ENCODE measurements at places on chromosomes 5 and 9.
A peak's percentile ranks its signal among the peaks of the same experiment; 100 is the strongest.

DNA sequence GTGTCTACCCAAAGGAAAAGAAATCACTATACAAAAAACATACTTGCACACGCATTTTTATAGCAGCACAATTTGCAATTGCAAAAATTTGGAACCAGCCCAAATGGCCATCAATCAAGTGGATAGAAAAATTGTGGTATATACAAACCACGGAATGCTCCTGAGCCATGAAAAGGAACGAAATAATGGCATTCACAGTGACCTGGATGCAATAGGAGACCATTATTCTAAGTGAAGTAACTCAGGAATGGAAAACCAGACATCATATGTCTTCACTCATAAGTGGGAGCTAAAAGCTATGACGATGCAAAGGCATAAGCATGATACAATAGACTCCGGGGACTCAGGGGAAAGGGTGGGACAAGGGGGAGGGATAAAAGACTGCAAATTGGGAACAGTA is 78.4 kb downstream of the ENC1 start:
- no peak for DNase-seq

DNA sequence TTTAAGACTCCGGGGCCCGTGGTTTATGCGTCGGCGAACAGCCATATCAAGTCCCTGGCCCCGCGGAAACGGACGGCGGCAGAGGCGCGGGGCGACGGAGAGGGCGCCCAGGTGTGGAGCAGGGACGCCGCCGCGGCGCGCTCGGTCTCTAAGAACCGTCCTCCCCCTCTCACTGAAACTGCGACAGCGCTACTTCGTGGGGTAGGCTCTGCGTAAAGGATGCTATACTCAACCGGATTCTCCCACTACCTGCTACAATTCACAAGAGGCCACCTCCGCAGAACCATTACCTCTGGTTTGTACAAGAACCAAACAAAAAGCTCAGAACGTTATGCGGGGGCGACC is 404 bp downstream of the MRNIP start:
- DNase-seq = peak; percentile 6

DNA sequence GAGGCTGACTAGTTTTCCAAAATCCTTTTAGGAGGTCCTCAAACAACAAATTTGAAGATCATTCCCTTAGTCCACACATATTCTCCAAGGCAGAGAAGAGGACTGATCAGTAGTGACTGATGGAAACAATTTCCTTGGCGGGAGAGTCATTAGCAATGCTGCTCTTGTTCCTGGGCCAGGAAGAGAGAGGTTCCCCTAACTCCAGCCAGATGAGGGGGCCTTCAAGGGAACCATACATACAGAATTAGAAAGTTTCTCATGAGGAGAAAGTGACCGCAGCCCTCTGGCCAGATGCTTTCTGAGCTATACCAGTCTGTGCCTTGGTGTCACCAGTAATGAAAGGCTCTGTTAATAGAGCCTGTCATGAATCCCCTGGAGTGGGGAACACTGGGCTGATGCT is 539.4 kb downstream of the BNC2 start:
- no peak for DNase-seq

GRCh38 chr5:55305345-55305744 is 2.1 kb downstream of the DHX29 start:
- no peak for DNase-seq

DNA sequence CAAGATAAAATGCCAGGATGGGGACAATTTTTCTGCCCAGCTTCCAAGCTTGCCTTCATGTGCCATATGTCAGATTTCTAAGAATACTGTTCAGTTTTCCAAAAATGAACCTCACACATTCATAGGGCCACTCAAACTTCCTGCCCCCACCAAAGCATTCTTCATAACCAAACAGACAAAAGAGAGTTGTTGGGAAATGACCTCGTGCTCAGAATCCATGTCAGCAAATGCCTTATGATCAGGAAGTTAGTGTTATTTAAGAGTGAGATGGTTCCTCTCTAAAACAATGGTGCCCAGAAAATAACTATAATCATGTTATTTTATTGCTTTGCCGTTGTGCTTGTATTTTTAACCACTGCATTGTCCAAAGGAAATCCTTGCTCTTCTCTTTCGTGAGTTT is 208.2 kb downstream of the ZNF608 start:
- DNase-seq = no peak

DNA sequence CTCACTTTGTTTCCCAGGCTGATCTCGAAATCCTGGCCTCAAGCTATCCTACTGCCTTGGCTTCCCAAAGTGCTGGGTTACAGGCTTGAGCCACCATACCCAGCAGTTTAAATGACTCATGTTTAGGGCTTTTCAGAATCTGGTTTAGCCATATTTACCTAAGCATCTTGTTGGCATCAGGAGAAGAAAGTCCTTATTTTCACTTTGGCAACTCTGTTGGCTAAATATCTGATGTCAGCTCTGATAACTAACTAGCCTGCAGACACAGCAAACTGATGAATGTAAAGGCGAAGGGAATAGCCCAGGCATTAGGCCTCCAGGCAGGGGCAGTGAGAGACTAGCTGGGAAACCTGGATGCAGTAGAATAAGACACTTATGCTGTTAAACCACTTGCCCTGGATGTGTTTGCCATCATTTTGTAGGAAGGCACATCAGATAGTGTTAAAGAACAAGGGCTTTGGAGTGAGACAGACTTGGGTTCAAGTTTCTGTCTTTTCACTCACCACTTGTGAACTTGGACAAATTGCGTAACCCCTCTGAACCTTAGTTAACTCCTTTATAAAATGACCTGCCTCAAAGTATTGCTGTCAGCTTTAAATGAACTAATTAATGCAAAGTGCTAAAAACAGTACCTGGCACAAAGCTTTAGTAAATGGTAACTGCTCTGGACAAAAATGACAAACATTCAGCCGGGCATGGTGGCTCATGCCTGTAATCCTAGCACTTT is 34.7 kb upstream of the GARNL3 start:
- DNase-seq = no peak

DNA sequence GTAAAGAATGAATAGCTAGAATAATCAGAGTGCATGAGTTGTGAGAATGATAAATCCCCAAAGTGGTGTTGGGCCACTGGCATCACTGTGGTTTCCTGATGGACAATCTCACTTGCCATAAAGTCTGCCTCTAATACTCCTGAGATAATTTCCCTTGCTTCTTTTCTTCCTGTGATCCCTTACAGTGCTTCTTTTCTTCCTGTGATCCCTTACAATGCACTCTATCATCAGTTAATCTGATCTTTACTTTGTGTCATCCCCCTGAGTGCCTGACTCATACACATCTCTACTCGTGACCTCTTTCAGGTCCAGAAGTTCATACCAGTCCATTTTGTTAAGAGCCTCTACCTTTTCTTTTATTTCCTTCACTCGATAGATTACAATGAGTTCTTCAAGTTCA is 418.3 kb downstream of the HCN1 start:
- DNase-seq = no peak

DNA sequence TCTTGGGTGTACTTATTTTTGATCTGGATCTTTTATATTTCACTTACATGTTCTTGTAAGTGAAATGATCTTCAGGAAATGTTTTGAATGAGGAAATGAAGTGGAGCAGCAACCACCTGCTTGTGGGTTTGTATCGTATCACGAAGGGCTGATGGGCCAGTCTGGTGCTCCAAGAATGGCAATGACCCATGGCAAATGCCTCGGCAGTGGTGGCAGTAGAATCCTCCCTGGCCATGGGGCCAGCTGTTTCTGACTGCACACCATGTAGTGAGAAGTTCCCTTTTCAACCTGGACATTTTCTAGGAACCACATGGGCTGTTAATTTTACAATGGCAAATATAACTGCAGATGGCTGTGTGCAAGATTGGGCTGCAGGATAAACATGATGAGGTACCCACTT is 29.9 kb downstream of the MAT2B start:
- no peak for DNase-seq

DNA sequence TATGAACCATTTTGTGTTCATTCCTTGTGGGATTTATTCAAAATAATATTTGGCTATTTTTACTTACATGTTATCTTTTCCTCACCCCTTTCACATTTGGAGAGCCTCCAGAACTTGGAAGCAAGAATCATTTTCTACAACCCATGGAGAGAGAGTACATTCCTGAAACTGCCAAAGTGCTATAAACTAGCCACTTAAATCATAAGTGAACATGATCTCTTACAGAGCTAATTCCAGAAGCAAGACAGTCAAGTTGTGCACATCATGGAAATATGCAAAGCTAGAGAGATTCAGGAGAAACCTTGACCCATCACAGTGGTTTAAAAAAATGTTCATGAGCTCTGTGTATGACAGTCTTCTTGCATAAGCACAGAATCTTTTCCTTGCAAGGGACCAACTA is 883.6 kb upstream of the C9orf72 start:
- DNase-seq = no peak

DNA sequence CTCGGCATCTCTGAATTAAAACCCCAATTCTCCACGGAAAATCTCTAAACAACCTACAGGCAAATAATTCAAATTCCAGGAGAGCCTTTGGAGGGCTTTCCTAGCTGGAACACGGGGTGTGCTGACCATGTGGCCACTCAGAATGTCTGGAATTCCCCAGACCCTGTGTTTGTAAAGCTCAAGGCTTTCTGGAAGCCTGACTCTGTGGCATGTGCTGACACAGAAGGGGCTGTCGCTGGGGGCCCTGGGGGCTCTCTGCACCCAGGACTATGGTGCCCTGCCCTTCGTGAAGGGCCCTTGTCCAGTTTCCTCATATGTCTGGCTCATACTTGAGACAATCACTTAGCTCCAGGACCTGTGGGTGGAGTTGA is 29.0 kb upstream of the BOD1 start:
- DNase-seq = no peak

GRCh38 chr9:109986521-109986991 is 206.6 kb downstream of the PALM2AKAP2 start:
- DNase-seq = no peak

GRCh38 chr5:72130351-72130761 is 23.1 kb downstream of the MAP1B start:
- DNase-seq = no peak

- DNase-seq = no peak
These were observed 15.4 kb downstream of the SFXN1 start for GRCh38 chr5:175493726-175494125.

DNA sequence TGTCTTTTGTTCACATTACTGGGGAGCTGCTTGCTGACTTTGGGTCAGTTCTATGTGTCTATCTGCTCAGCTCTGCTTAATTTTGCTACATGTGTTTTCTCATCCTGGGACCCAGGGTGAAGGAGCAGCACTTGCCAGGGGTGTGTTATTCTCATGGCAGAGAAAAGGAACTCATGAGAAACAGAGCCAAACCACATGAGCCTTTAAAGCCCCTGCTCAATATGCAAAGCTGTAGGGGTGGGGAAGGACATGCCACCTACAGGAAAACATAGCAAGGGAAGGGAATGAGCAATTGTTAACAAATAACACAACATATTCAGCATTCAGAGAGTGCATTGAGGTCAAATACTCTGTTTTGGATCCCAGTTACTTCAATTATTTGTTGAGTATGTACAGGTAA is 290.9 kb downstream of the CDK5RAP2 start:
- no peak for DNase-seq

- no peak for DNase-seq
These were observed 6.4 kb downstream of the LMBRD2 start for GRCh38 chr5:36145311-36145710.

GRCh38 chr9:127022913-127023660 is 99.3 kb downstream of the ANGPTL2 start:
- DNase-seq = no peak

- no peak for DNase-seq
These were observed 95.2 kb downstream of the DEPDC1B start for GRCh38 chr5:60604771-60605170.

- DNase-seq = no peak
These were observed 159.3 kb downstream of the RGS3 start for GRCh38 chr9:113622600-113623400.

DNA sequence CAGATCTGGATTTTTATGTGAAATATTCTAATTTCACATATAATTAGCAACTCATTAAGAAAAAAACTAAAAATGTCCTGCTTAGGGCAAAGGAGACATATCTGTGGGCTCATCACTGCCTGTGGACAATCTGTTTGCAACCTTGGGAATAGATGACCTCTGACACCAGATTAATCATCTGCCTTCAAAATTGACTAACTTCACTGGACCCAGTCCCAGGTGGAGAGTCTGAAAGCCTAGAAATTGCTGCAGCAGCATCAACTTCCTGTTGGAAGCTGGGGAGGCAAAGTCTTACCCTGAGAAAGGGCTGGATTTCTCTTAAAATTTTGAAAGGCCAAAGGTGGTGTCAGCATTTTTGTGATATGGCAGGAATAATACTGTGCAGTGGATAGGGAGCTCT is 76.3 kb upstream of the TNC start:
- no peak for DNase-seq

GRCh38 chr5:180436936-180437335 is 57.2 kb upstream of the CNOT6 start:
- no peak for DNase-seq

- no peak for DNase-seq
These were observed 32.8 kb upstream of the PLIN2 start for GRCh38 chr9:19160085-19160484.

DNA sequence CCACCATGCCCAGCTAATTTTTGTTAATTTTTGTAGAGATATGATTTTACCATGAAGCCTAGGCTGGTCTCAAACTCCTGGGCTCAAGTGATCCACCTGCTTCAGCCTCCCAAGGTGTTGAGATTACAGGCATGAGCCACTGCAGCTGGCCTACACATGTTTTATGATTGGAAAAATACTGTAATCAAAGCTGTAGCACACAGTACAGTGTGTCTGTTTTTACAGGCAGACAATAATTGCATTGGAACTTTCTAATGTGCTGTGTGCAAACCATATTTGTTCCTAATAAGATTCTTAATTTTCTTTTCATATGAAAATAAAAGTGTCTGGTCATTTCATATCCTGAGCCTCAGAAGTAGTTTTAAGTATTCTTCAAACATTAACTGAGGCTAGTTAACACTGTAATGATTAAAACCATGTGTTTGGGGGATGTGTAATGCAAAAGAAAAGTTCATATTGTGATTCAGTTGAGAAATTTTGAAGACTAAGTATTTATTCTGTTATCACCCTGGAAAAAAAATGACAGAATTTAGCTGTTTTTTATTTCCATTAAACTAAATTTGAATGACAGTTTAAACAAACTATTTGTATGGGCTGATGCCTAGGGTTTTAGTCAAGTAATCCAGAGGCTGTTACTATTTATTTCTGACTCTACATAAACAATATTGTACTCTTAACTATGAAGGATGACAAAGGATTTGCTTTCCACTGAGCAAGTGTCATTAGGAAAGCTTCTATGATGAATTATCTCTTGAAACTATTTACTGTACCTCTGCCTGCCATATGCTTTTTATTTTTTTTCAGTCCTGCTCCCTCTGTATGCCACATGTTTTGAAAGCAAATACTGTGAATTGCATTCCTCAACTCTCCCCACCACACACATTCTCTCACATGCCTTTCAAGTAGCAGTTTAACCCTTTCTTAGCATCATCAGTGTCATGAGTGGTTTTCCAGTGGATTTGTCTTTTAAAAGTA is 111.5 kb downstream of the MTREX start:
- no peak for DNase-seq

GRCh38 chr5:10543585-10544040 is 20.3 kb upstream of the ANKRD33B start:
- no peak for DNase-seq

- DNase-seq = no peak
These were observed 493.7 kb upstream of the SGCD start for GRCh38 chr5:155833287-155833686.

- no peak for DNase-seq
These were observed 496.2 kb downstream of the ARHGEF28 start for GRCh38 chr5:74122175-74122574.

GRCh38 chr5:138981586-138981985 is 106.5 kb upstream of the LRRTM2 start:
- no peak for DNase-seq

Measured in NCI-H1417 treated with DMSO at 0.1 percent for 48 hours (cell line).